Left renal cortex interstitium (tissue), 4 donors: ENCODE measurements at places on chromosomes 3 and 15.

DNA sequence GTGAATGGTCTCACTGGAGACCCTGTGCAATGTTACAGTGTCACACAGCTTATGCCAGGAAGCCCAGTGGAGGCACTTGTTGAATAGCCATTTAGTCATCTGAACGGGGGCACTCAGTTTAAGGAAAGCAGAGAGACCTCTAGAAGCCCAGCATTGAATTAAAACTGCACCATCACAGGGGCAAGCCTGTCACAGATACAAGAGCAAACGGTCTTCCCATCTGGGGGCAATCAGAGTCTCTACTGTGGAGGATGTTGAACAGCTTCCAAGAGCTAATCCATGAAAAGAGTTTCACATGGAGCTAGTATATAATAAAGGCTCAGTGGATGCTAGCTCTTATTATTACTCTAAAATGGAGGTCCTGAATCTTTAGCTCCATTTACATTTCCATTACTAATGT, 553.7 kb upstream of the ARRDC4 start:
- DNase-seq: no peak

DNA sequence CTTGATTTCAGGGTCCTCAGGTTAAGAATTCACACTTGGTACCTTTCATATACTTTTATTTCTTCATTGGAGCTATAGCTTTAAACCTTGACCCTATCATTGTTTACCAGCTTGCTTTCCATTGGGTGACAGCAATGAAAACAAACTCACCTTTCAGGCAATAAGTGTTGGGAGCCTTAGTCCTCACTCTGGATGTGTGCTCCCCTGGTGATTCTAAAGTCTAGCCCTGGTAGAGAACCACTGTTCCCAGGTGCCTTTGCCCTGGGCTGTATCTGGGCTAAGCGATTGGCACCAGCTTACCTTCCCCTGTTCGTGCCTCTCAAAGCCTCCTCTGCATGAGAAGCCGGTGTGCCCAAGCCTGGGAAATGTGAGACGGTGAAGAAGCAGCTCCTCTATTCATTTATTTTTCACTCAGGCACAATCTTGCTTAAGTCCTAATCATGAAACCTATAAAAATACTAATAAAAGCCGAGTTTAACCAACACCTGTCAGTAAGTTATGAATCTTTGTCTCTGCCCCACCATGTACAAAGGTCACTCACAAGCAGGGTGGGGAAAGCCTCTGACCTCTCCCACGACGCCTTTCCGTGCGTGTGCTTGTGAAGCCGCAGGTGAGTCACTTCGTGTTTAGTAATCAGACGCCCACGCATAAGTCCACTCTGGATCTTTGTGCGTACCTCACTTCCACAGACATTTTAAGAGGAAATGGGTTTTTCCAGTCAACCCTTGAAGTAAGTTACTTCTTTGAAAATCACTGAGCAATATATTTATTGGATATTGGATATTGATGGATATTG, 12.8 kb upstream of the ARRDC4 start:
- DNase-seq: no peak

DNA sequence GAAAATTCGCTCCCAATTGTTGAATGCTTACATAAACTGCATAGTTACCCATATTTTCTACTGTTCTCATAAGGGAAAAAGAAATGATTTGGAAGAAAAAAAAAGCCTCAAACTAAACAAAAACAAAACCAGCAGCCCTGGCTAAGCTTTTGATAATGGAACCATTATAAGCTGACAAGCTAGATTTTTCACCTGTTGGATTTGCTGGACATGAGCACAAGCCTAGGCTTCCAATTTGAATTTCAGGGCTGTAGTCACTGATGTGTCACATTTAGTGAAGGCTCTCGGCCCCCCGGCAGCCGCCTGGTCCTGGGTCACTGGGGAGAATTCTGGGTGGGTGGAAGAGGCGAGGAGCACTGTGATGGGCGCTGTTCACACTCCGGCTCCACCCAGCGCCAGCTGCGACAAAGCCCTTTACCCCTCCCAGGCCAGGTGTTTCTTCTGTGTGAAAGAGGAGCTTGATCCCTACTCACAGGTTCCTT, 4.6 kb downstream of the FBXL22 start:
- DNase-seq: no peak

GRCh38 chr15:70099967-70100473, 2.3 kb upstream of the TLE3 start:
- DNase-seq: no peak

DNA sequence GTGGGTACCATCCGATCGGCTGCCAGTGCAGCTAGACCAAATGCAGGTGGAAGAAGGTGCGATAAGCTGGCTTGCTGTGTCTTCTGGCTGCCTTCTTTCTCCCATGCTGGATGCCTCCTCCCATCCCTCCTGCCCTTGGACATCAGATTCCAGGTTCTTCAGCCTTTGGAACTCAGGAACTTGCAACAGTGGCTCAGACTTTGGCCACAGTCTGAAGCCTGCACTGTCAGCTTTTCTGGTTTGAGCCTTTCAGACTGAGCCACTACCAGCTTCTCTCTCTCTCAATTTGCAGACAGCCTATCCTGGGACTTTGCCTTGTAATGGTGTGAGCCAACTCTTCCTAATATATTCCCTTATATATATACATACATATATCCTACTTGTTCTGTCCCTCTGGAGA, 485.5 kb downstream of the FHIT start:
- DNase-seq: no peak

DNA sequence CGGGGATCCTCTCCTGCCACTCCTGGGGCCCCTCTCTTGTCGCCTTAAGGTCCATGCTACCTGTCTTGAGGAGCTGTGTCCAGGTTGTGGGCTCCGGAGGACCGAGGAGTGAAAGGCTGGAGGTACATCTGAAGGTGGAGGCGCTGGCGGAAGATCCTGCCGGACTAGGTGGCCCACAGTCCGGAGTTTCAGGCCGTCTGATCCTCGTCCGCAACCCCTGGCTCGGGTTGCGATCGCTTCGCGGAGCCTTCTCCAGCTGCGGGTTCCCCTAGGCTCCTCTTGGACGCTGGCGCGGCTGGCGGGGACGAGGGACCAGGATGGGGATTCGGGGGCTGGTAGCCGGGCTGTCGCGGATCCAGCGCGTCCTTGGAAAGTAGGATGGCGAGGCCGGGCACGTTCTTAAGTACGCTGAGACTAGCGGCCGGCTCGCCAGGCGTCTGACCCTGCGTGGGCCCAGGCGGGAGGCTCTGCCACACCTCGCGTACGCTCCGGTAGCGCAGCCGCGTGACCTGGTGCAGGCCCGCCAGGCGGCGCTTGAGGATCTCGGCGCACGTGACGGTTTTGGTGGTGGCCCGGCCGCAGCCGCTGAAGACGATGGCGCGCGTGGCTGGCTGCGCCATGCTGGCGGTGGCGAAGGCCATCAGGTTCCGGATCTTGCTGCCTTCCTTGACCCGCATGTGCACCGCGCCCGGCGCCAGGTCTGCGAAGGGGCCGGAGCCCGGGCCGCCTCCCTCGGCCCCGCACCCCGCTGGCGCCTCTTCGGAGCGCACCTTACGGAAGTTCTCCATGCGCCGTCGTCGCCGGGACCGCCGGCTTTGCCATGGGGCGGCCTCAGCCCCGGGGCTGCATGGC, 550 bp downstream of the RPP25 start:
- DNase-seq: no peak

DNA sequence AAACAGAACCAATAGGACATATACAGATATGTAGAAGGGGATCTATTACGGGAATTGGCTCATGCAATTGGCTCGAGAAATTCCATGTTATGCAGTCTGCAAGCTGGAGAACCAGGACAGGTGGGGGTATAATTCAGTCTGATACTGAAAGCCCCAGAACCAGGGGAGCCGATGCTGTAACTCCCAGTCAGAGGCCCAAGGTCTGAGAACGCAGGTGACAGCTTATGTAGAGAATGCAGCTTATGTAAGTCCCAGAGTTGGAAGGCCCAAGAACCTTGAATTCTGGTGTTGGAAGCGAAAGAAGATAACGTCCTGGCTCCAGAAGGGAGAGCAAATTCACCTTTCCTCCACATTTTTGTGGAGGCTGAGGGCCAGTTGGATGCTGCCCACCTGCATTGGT, 62.7 kb downstream of the CCNL1 start:
- DNase-seq: no peak

- DNase-seq: no peak
Measured at GRCh38 chr3:124972457-124972856, 37.9 kb upstream of the MUC13 start.

DNA sequence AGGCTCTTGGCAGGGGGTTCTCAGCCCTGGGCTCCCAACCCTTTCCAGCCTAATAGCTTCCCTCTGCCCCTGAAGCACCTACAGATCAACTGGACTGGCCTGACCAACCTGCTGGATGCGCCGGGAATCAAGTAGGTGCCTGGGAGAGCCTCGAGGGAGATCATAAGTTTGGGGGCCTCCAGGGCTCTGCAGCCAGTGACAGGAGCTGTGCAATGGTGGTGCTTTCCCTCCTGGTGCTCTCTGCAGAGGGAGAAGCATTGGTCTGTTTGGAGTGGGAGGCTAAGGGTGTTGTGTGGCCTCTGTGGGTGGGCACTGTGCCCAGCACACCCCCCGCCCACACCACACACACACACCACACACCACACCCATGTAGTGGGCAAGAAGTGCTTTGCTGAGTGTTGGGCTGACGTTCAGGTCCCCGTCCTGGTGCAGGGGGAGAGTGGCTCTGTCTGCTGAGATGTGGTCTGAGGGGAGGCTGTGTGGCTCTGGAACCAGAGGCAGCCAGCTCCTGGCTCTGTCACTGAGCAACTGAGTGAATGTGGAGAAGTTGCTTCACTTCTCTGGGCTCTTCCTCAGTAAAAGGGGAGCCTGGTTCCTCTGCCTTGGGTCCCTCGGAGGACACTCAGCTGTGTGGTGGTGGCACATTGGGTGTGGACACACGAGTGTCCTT, 26.3 kb downstream of the ESYT3 start:
- no peak for DNase-seq

DNA sequence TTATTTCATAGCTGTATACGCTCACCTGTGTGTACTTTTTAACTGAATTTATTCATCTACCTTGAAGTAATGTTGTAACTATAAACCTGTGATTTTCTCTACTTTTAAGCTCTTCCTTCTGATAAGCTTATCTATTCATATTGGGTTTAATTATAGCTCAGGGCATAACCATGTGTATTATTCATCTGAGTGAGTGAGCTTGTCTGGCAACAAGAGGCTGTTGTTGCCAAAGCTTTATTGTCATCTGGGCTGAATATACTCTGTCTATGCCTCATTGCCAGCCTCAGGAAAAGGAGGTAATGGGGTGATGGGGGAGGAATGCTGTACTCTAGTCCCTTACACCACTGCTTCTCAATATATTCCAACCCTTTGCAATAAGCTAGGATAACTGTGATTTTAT, 292.4 kb downstream of the UBE2E2 start:
- DNase-seq: no peak

DNA sequence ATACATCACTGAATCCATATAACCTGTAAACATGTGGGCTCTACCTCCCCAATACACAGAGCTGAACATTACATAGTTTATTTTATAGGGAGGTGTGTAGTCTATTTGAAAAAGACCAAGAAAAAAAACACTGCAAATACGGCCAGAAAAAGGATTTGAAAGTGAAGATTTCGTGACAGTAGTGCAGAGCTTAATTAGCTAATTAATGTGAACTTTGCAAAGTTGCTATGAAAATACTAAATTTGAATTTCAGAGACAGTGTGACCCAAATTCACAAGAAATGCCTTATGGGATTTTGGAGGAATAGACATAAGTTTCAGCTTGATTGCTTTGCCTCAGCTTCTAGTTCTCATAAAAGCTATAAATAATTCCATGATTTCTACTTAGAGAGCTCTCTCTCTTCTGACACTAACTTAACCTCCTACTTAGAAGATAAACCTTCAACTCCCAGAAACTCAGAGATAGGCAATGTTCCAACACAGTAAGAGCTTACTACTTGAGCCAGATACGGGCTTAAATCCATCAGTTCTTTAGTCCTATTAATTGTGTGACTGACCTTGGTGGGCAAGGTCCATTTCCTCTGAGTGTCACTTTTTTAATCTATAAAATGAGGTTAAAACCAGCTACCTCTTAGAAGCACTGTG, 87.3 kb upstream of the THBS1 start:
- no peak for DNase-seq

DNA sequence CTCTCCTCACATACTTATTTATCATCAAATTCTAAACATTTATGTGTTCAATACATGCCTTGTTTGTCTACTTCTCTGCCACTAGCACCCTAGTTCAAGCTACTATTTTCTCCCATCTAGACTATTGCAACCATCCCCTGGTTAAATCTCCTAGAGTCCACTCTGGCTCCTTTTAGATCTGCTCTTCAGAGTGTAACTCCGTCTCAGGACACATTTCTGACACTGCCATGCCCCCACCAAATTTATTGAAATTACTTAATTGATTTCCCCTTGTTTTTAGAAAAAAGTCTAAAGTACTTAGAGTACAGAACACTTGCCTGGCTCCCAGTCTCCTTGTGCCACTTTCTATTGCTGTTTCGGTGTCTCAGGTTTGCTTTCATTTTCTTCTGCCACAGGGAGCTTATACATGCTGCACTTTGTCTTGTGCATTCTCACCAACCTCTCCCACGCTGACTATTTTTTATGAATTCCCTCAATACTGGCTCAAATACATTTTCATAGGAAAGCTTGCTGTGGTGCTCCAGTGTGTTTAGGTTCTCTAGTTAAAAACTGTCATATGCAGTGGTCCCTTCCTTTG, 792.3 kb downstream of the DIPK2A start:
- no peak for DNase-seq

DNA sequence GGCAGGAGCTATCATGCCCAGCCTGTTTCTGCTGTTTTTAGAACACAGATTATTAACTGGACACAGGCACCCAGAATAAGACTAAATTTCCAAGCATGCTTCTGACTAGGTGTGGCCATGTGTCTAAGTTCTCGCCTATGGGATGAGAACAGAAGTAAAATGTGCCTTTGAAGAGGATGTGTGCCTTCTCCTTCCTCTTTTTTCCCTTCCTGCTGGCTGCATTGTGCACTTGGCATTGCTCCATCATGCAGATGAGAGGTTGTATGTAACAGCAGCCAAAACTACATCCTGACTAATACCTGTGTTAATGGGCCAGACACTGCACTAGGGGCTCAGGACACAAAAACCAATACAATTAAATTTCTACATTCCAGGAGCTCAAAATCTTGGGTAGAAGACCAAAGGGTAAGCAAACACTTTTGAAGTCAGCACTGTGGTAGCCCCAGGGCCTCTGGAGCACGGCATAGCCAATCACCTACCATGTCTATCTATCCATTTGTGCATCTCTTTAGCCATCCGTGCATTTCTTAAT, 40.9 kb upstream of the RNU6-1 start:
- DNase-seq: no peak

GRCh38 chr3:13239467-13239760, 166.2 kb upstream of the IQSEC1 start:
- no peak for DNase-seq

- DNase-seq: no peak
Measured at GRCh38 chr3:52231502-52232278, 6.2 kb upstream of the TLR9 start.

- no peak for DNase-seq
Measured at GRCh38 chr3:100110162-100110561, 4.1 kb downstream of the FILIP1L start.

- DNase-seq: no peak
Measured at GRCh38 chr15:32979710-32980109, 214.8 kb downstream of the FMN1 start.

- no peak for DNase-seq
Measured at GRCh38 chr3:107987036-107987939, 103.5 kb downstream of the CD47 start.
